ENCODE measurements at places on chromosomes 3 and 15.

DNA sequence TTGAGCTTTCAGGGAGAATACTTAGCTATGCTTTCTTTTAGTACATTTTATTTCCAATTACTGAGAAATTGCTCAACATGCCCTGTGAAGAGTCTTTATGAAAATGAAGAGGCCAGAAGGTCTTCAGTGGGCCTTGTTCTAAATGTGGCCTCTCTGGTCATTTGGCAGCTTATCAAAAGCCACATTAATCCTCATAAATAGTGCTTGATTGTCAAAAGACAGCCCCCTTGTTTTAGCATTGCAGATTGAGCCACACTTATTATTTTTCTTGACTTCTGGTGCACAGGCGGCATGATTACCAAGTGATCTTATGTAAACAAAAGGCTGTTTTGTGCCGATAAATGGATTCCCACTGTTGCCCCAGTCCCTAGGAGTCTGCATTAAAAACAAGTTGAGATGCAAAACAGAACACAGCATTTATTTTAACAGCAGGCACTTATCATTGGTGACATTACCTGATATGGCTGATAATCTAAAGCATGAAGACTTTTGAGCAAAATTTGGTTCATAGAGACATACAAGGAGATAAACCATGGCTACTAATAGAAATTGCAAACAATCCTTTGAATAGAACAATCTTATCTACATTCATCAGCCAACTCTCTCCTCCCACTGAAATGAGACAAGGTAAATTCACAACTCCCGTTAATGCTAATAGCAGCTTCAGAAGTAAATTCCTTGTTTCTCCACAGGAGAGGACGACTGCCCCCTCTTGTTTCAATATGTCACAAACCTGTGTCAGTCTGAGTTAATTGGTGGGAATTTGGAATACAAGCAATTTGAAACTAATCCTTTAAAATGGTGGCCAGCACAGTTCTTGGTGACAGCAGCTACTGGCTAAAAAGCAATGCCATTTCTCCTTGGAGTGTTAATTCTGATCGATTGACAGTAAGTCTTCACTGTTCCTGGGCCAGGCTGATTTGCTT is 194.3 kb downstream of the NSUN3 start:
- no peak for DNase-seq

GRCh38 chr15:73108676-73109075 is 56.4 kb downstream of the NEO1 start:
- DNase-seq, result no peak

DNA sequence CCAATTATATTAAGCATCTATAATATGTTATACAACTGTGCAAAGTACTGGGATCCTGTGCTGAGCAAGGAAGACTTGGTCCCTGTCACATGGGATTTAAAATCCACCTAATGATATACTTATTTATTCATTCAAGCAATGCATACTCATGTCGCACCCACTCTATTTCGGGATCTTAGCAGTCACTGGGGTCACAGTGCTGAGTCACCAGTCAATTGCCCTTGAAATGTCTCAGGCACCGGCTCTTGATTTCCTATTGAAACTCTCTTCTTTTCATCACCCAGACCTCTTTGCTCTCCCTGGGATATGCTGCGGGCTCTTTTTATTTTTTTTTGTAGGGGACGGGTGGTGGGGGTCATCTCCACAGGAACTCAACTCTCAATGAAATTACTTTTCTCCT is 194.5 kb upstream of the GAP43 start:
- DNase-seq, result no peak

DNA sequence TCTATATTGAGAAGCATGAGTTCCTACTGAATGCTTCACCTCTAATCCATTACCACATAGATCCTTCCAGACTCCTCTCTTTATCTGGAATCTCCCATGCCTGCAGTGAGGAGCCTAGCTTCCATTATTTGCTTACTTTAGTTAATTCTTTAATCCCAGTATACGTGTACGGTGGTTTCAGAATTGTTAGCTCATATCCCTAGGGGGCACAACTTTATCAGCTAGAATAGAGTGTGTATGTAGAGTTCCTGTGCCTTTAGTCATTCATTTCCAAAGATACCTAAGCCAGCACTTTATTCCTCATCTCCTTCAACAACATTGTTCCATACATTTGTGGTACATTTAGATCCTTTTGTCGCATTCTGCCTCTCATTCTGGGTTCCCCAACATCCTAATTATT is 226.0 kb downstream of the TJP1 start:
- DNase-seq, result no peak

- no peak for DNase-seq
Measured at GRCh38 chr15:70234256-70234905, 136.7 kb upstream of the TLE3 start.
